HT1080 (cell line): ENCODE measurements at places on chromosomes 5 and 9. TPM values are rescaled to one million over a fixed set of nuclear protein-coding genes. Genes with fewer than 3 reads are reported as not detected.

- DNase-seq = no peak
These were observed 1825.6 kb upstream of the CDH9 start for GRCh38 chr5:28864006-28864405.

GRCh38 chr5:98454904-98455303, 318.6 kb upstream of the RGMB start:
- DNase-seq = peak; percentile 93

Gene MFAP3
- total RNA-seq = 40.6 and 52.3 TPM in 2 replicates

GRCh38 chr9:133477992-133478850, 678 bp downstream of the SLC2A6 start:
- DNase-seq = no peak

DNA sequence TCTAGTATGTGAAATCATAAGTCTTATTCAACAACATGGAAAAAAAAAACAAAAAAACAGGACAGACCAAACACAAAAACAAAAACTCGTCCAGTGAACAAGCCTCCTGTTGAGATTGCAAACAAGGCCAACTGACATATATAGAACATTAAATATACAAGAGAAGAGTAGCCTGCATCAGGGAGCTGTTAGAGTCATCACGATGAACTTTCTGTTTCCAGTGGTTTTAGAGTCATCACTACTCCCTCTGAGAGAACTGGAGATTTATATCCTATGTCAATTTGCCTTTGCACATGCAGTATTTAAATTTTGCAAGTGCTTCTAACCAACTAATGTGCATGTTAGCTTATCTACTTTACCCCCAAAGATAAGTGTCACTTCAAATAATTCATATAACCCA, 9.9 kb downstream of the SNCAIP start:
- no peak for DNase-seq

GRCh38 chr9:26210338-26210851, 532.2 kb upstream of the TUSC1 start:
- no peak for DNase-seq

GRCh38 chr5:79001471-79001870, 16.4 kb upstream of the ARSB start:
- DNase-seq = peak; percentile 27

- DNase-seq = no peak
These were observed 421.1 kb downstream of the KIF4B start for GRCh38 chr5:155434681-155435080.

GRCh38 chr5:78776637-78777036, 128.1 kb upstream of the LHFPL2 start:
- DNase-seq = peak; percentile 82

- peak; percentile 76 for DNase-seq
These were observed 27.5 kb downstream of the SPARC start for GRCh38 chr5:151659001-151659754.

Gene STING1
- total RNA-seq = 38.7 and 55.8 TPM in 2 replicates

DNA sequence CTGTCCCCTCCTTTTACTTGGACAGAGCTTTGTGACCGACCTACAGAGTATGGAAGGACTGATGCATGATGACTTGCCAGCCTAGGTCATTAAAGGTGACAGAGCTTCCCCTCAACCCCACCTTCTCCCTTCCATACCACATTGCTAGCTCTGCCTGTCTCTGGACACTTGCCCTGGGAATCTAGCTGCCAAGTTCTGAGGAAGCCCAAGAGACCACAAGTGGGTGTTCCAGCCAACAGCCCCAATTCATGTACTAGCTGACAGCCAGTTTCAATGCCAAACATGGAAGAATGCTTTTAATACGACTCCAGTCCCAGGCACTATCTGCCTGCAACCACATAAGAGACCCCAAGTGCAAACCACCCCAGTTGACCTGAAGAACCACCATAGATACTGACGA, 477.1 kb downstream of the SPOCK1 start:
- DNase-seq = no peak

Gene PCDHA8
- total RNA-seq = not detected in 2 replicates

DNA sequence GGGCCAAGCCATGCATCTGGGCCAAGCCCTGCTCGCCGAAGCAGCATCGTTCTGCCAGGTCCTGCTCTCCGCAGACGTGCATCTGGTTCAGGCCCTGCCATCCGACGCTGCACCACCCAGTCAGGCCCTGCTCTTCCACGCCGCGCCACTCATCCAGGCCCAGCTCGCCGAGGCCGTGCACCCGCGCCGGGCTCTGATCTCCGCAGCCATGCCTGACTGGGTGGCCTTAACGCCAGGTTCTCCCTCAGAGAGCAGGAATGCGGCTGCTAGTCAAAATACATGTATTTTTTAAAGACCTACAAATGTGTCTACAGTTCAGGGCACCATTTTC, 891.1 kb upstream of the CTNND2 start:
- DNase-seq = peak; percentile 0

DNA sequence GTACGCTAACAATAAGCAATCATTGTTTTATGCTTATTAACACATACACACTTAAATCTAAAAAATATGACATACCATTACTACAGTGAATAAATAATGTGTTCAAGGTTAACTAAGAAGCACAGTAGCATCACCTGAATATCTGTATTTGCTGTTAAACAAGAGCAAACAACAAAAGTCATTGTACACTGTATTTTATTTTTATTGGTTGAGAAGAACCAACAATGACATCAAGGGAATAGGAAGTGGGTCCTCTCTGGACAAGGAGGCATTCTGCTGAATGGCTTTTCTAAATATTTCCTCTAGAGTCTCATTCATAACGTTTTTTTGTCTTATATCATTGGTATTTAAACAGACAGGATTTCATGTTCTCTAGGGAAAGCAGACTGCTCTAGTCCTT, 460.4 kb downstream of the CDH9 start:
- DNase-seq = no peak

GRCh38 chr5:45642370-45642769, 53.8 kb downstream of the HCN1 start:
- no peak for DNase-seq

Gene GABRA1
- total RNA-seq = not detected in 2 replicates

DNA sequence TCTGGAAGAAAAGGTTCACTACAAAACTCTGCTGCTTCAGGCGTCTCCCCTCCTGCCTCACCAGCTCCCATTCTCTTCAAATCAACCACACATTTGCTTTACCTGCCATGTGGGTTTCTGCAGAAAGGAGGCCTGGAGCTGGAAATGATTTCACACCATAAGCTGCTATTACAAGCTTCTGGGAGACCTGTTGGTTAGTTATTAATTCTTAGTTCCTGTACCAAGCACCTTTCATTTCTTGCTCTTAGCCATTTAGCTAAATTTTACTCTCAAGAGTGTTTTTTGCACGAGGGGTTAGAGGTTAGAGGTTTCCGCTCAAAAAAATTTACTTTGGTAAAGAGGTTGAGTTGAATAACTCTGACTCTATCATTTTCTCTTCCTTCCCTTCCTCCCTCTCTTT, 70.3 kb downstream of the MAP1B start:
- no peak for DNase-seq

GRCh38 chr5:19739671-19740070, 248.3 kb downstream of the CDH18 start:
- DNase-seq = no peak

DNA sequence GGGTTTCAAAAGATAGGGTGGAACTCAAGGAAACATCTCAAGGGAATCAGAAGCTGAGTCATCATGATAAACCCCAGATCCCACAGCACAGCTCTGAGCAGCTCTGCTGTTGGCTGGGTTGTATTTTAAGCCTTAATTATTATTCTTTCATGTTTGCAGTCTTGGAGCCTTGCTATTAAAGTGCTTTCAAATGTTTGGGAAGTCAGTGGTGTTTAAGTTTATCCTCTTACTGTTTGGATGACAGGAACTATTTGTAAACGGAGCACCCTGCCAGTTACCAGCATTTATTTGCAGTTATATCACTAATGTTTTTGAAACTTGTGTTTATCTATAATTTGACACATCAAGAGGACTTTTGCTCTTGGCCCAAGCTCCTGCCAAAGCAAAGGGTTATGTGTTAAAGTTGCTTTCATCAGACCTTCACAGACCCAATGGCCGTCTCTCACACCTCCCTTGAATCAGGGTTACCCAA, 141.1 kb upstream of the SPDL1 start:
- no peak for DNase-seq

DNA sequence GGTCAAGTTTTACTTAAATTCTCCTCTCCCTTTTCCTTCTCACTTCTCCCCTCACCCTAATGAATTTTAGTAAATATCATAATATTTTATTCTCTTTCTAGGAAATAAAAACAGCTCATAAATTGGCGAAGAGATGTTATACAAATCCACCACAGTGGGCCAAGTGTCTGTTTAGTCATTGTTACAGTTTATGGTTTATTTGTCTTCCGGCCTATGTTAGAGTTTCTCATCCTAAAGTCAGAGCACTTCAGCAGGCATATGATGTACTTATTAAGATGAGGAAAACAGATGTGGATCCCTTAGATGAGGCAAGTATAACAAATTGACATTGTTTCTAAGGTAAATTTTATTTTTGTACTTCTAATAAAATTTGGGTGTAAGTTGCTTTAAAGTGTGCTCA, 48.2 kb downstream of the RPS6 start:
- no peak for DNase-seq

GRCh38 chr5:159751459-159751858, 164.8 kb upstream of the ADRA1B start:
- no peak for DNase-seq
